ENCODE measurements at places on chromosomes 1 and 21.

DNA sequence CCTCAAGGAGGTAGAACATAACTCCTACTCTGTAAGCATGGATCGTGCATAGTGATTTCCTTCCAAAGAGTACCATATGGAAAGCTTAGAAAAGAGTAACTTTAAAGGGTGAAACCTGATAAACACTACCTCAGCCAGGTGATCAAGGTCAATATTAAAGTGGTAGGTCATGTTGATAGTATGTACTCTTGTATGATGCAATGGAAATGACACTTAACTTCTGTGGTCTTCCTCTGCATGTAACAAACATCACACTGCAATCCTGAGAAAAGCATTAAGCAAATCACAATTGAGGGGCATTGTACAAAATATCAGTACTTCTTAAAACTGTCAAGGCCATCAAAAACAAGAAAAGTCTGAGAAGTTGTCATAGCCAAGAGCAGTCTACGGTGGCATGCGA lies 83.8 kb downstream of the LEPR start:
- DNase-seq, result no peak

- DNase-seq, result no peak
Measured at GRCh38 chr1:221457685-221458446, 284.0 kb downstream of the DUSP10 start.

GRCh38 chr1:19802269-19802668 lies 2.6 kb upstream of the TMCO4 start:
- DNase-seq, result no peak

- DNase-seq, result no peak
Measured at GRCh38 chr1:111516005-111516535, 12.6 kb upstream of the ADORA3 start.

- DNase-seq, result no peak
Measured at GRCh38 chr1:32240140-32240951, 6.7 kb upstream of the FAM167B start.

DNA sequence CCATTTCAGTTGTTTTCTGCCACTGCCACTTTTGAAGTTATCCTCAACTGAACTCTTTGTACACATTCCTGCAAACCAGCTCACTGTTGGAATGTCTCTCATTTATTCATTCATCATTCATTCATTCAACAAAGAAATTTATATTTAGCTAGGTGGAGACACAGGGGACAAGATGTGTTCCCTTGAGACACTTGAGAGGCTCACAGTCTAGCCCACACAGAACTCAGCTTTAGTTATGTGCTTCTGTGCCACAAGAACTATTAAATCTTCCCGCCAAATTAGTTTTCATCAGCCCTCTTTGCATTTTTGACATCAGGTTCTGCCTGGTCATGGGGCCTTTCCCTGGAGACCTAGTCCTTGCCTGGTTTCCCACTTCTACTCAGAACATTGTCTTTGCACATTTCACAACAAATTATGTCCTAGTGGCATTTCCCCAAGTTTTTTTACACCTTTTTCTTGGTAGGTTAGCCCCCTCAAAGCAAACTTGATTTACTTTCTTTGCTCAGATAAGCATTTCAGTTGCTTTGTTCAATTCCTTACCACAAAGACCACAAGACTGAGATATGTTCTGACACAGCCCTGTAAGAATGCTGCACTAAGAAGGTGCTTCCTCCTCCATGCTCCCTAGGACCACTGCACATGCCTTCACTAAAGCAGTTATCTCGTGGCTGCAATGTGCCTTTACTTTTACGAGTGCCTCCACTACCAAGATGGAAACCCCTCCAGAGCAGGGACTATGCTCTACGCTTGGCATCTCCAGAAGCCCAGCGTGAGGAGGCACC lies 31.0 kb downstream of the ILDR2 start:
- no peak for DNase-seq

DNA sequence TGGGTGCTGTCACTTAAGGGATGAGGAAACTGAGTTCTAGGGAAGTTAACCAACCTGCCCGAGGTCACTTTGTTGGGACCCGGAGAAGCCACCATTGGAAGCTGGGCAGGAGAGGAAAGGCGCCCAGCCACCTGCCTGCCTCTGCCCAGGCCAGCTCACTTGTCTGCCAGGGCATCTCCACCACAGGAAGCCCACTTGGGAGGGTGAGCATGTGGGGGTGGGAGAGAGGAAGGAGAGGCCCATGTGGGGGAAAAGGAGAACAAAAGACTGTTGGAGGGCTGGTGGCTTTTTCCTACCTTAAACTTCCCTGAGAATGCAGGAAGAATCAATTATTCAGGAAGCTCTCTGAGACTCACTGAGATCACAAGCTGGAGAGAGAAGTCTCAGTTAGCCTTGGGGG lies 43.8 kb upstream of the SELENON start:
- DNase-seq, result no peak

DNA sequence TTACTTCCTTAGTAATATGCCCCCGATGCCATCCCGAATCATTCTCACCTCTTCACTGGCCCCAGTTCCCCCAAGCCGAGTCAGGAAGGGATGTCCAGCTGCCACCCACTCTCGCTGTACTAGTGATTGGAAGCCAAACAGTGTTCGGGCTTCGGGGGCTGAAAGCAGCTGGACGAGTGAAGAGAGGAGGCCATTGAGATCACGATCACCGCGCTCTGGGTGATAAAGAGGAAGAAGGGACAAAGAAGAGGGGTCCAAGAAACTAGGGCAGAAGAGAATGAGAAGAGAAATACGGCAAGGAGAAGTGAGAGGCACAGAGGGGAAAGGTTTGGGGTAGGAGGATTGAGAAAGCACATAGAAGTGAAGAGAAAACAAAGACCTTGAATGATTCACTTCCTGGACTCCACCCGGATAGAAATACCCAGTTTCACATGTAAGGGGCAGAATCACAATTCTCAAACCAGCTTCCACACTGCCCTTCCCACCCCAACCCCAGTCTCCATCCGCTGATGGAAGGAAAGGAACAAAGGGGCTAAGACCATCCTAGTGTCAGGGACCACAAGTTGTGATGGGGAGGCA lies 3.7 kb upstream of the SF3B4 start:
- no peak for DNase-seq

- DNase-seq, result peak; percentile 89
Measured at GRCh38 chr1:168178638-168179437, at the start of gene TIPRL. Gene TIPRL, plus strand, starts transcription at chr1:168178962. Its CDS starts 116 bp downstream, at chr1:168179078.

- DNase-seq, result no peak
Measured at GRCh38 chr1:48062353-48062752, 65.2 kb upstream of the TRABD2B start.

DNA sequence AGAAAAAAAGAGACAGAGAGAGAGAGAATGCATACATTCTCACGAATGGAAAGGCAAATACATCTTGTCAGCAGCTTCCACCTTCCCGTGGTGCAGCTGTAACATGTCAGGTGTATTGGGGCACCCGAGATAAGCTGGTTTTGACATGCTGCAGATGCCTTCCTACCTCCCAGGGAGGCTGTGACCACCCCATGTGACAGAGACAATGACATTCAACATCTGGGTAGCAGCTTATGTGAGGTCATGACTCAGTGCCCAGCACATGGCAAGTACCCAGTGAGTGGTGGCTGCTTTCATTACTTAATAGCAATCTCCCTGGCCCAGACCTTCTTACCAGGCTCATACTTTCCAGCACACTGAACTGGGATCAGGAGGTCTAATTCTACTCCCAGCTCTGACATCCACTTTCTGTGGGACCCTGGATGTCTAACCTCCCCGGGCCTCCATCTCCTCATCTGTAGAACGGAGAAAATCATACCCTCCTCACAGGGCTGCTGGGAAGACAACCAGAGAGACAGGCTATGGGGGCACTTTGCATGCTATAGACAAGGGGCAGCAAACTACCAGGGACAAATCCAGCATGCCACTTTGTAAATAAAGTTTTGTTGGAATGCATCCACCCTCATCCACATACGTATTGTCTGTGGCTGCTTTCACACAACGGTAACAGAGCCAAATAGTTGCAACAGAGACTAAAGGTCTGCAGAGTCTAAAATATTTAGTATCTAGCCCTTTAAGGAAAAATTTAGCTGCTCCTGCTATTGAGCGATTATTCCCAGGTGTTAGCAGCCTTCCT lies 38.5 kb upstream of the ZBTB40 start:
- no peak for DNase-seq

DNA sequence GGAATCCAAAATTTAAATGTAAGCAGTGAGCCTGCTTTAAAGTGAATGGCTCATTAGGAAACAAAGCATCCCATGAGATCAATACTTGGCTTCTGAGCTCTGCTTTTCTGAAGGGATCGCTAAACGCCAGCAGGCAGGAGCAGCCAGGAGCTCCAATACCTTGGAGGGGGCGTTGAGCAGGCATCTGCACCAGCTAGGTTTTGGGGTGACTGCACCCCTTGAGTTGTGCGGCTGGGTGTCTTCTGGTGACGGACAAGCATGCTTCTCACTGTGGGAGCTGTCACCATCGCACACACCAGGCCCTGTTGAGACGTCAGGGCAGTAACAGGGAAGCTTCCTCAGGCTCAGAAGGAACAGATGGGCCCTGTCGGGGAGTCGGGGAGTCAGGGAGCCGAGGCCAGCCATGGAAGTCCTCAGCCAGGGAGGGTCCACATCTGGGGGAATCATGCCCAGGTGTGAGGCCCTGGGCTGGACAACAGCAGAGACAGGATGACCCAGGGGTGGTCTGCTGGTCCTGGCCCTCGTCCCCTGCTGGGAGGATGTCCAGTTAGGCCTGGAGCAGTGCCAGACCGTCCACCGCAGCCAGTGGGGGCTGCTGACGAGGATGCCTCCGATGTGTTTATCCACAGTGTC lies 57.9 kb upstream of the ADARB1 start:
- DNase-seq, result no peak

- no peak for DNase-seq
Measured at GRCh38 chr21:28674763-28675162, 317.9 kb downstream of the LTN1 start.

DNA sequence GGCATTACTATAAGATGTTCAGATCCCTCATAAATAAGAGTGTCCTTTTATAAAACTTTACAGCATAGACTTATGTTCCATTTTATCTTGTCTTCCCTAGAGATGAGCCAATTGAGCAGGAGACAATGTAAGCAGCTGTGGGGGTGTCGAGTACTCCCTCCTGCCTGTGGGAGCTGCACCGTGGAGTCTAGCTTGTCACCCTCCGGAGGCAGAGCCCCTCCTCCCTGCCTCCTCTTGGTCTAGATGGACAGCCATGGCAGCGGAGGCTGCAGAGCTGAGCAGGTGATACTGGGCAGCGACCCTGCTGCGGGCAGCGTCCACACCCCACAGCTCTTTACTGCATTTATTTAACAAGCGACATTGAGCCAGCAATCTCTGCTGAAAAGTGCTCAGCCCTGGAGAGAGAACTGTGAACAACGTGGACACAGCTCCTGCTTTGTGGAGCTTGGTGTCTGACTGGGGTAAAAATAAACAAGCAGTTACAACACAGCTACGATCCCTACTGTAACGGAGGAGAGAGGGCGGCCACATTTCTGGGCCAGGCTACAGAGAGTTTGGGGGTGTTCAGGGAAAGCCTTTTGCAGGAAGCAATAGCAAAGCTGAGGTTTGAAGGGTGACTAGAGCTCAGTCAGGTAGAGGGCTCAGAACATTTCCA lies 12.8 kb upstream of the KIF21B start:
- DNase-seq, result no peak

- DNase-seq, result no peak
Measured at GRCh38 chr21:15754640-15755039, 24.9 kb downstream of the USP25 start.

GRCh38 chr21:37684547-37684946 lies 231.7 kb downstream of the KCNJ6 start:
- no peak for DNase-seq

DNA sequence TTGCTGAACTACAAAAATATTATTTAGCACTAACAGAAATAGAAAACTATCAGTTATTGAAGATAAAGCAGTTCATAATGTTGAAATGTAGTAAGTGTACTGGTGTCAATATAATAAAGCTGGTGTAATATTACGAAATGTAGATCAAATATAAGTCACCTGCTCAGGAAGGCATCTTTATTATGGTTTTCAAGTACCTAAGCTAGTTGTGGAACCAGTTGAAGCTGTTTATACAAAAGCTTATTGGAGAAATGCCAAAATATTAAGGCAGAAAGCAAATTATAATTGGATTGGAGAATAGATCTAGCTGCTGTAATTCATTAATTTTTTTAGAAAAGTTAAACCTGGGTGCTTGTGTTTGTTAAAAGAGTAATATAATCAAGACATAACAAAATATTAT lies 6.2 kb upstream of the MARK1 start:
- no peak for DNase-seq

- DNase-seq, result no peak
Measured at GRCh38 chr1:162954824-162955223, 93.8 kb upstream of the CCDC190 start.

- no peak for DNase-seq
Measured at GRCh38 chr1:77888781-77889642, 588 bp downstream of the NEXN start.

DNA sequence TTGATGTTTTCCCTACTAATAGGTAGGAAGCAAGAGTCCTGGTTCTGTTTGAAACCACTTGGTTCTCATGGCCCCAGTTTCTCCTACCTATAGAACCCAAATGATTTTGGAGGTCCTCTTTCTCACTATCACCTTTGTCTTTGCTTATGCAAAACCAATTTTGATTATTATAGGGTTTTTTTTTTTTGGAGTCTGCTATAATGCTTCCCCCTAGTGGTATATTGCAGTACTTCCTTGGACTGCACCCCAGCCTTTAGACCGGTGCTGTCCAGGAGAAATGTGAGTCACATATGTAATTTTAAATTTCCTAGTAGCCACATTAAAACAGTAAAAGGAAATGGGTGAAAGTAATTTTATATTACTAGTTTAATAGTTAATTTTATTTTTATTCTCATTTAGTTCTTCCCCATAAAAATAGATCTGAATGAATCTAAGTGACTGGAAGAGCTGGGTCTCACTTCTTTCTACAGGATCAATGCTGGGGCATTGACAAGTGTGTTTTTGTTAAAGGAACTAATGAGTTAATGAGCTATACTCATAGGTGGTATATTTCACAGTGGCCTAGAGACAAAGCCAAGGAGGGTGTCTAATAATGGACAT lies 10.6 kb downstream of the FCMR start:
- DNase-seq, result no peak

DNA sequence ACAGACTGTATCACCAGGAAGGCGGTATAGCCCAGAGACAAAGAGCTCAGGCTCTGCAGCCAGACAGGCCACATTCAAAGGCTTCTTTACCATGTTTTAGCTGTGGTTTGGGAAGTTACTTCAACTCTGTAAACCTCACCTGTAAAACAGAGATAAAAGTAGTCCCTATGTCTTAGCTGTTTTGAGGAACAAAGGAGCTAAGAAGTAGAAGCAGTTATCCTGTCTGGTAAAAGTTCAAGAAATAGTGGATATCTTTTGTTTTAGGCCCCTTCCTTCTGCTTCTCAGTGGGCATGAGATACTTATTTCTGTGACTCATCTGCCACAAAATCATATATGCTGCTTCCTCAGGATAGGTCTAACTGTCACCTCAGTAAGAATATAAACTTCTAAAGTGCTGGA lies 6.5 kb downstream of the CD34 start:
- no peak for DNase-seq

Measured in stimulated activated CD4-positive, alpha-beta T cell treated with anti-CD3 and anti-CD28 coated beads, Interleukin-1b, Interleukin-23, amount 100 ng/mL, for 1 hour (primary cell).